GM12864 (cell line): ENCODE measurements at places on chromosomes 7 and 10.

DNA sequence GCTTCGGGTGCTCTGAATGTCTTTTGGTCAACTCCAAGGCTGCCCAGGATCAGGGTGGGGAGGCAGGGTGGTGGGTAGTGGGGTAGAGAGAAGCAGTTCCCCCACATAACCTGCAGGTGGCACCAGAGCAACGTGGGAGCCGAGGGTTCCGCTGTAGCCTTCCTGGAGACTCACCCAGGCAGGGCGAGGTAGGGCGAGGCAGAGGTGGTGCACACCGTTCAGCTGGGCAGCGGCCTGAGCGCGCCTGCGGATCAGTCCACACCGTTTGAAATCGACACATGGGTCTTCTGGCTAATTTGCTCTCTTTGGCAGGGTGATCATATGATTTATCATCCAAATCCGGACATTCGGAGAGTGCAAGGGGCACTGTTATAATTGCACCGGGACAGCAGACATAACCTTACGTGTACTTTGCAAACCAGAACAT lies 41.4 kb upstream of the MAP3K8 start:
- DNase-seq: peak; percentile 26

- DNase-seq: no peak
These were observed 10.1 kb downstream of the ELFN1 start for GRCh38 chr7:1679966-1680730.

DNA sequence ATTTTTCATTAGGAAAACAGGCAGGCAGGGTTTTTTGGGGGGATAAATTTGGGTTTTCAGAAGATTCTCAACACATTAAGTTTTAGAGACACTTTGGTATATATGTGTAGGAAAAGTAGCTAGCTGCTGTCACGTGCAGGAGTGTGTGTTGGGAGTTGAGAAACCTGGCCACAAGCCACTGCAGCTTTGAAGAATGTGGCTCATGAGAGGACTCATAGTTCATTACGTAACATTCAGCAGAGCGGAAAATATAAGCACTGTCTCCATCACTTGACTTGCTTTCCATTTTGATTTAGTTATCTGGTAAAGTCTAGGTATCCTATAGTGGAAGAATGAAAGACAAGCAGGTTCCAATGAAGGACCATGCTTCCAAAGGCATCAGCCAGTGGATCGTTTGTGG lies 31.2 kb downstream of the SMNDC1 start:
- no peak for DNase-seq

GRCh38 chr7:157337316-157338149 lies 729 bp downstream of the DNAJB6 start:
- no peak for DNase-seq

DNA sequence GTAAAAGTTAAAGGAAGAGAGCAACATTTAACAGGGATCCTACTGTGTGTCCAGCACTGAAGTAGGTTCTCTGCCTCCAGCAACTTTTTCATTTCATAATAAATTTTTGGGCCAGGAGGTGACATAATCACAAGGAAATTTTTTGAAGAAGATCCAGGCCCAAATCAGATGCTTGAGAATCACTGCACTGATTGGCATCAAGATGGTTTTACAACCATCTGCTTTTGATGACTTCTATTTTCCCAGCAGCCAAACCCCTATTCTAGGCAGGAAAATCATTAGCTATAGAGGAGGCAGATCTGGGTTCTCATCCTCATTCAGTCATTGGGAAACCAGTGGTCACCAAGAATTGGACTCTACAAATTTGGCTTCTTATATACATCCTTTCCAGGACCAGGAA lies 79.0 kb downstream of the ARL4A start:
- DNase-seq: no peak

- no peak for DNase-seq
These were observed 101.7 kb upstream of the SVIL start for GRCh38 chr10:29736366-29737073.

GRCh38 chr10:5710859-5711258 lies 26.2 kb downstream of the TASOR2 start:
- DNase-seq: no peak

GRCh38 chr10:94645285-94645684 lies 38.2 kb upstream of the CYP2C18 start:
- DNase-seq: peak; percentile 13

GRCh38 chr10:59678884-59679301 lies 30.8 kb downstream of the SLC16A9 start:
- peak; percentile 26 for DNase-seq

DNA sequence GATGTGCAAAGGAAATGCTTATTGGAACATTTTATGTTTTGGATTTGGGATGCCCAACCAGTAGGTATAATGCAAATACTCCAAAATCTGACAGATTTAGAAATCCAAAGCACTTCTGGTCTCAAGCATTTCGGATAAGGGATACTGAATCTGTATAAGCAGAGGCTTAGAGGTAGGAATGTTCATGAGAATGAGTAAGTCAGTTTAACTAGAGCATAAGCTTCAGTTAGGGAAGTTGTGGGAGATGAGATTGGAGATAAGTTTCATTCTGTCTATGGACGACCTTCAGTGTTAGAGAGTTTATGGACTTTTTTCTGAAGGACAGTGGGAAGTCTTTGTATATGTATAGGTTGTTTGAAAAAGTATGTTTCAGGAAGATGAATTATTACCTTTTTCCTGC lies 10.4 kb downstream of the TAX1BP1 start:
- DNase-seq: no peak

DNA sequence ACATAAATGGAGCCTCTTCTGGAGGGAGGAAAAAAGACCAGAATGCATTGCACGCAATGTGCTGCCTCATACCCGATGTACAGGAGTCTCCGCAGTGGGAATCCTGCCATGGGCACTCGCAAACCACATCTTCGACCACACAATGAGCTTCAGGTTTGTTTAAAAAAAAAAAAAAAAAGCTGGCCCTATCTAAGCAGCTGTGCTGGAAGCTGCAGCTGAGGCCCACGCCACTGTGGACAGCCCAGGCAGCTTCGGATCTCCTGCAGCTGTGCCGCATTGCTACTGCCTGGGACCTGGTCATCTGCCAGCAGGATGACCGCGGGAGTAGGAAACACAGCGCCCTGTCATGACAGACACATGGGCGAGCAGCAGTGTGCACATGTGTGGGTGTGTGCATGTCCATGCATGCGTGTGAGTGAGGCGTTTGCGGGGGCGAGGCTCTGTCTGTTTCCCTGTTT lies 26.0 kb downstream of the EN2 start:
- DNase-seq: no peak

- no peak for DNase-seq
These were observed 52.2 kb upstream of the SEC61G start for GRCh38 chr7:54811041-54811845.

GRCh38 chr10:38102880-38103279 lies 8.7 kb downstream of the ZNF37A start:
- no peak for DNase-seq

DNA sequence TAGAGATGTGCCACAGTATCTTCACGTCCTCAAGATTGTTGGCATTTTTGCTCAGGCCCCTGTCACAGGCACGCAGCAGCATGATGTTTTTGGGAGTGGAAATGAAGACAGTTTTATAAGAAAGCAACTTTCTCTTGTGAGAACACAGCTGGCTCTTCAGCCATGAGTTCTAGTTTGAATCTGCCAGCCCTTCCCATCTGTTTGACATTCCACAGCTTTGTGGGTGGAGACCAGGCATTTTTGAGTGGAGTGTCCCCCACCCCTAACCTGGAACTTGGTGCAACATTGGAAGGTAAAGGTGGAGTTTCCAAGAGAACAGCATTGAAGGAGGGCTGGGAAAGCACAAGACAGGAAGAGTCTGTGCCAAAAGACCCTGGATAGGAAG lies 253.1 kb upstream of the IGFBP3 start:
- no peak for DNase-seq

DNA sequence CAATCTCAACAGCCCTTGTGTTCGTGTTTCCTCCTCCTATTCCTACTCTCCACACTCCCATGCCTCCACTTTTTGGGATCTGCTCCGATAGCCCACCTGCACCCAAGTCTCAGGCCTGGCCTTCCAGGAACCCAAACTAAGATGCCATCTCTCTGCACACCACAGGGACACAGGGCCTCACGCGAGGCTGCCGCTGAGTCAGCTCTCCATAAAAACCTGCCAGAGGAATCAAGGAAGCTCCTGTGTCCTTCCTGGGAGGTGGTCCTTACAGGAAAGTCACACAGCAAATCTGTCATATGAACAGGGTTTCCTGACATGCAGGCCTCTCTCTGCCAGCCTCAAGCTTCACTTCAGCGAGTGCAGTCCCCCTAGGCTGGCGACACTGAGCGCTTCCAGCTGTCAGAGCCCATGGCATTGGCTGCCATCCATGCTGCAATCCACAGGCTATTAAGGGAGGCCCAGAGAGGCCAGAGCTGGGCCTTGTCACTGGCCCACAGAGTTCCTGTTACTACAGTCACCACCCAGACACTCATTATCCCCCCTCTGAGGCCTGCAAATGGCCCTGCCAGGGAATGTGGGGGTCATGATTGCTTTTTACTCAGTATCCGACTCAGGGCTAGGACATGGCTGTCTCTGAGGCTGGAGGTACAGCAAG lies 151.4 kb downstream of the OAT start:
- DNase-seq: no peak

DNA sequence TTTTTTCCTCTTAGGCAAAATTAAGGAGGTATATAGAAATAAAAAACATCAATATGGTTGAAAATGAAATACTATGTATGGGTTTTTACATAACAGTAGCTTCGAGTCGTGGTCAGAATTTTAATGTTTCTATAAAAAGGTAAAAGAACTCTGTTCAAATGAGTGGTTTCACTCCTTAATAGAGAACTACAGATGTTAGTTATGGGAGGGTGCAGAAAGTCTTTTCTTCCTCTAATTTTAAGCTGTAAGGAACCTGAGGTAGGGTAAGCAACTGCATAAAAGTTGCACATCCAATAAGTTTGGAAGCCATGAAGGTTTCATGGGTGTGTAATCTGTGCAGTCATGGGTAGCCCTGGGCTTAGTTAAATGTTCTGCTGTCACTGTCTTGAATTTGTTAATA lies 141.3 kb downstream of the SUGCT start:
- DNase-seq: no peak

- DNase-seq: peak; percentile 18
These were observed 87.8 kb downstream of the BTRC start for GRCh38 chr10:101441541-101442455.

- no peak for DNase-seq
These were observed 113.2 kb downstream of the CALCR start for GRCh38 chr7:93461350-93461749.

GRCh38 chr10:6145166-6145987 lies 56.5 kb downstream of the RBM17 start:
- DNase-seq: no peak

DNA sequence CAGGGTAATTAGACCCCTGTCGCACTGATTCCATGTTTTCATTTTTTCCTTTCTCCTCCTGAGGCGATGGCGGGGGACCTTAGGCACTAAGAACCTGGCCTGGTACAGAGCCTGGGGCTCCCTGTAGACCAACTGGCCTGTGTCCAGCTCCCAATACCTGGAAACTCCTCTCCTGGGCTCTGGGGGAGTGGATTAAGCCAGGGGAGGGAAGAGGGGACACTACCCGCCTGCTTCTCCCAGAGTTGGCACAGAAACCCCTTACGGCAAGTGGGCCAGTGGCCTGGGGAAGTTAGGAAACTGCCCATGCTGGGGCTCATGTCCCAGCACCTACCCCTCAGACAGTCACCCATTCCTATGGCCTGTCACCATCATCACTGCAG lies 121.6 kb downstream of the GRID1 start:
- no peak for DNase-seq

DNA sequence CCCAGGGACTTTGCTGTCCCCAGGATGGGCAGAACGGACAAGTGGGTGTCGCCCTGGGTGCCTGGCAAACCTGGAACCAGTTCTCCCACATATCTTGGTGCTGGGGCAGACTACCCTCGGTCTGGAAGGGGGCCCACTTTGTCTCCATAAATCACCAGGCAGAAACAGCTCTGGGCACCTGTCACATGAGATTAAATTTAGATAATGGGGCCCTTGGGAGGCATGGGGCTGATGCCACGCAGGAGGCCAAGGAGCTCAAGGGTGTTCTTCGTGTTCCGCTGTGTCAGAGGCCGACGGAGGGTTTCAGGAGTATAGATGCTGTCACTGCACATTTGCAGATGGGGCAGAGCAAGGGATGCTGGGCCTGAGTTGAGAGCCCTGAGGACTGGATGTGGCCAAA lies 72.7 kb downstream of the TMEM130 start:
- no peak for DNase-seq

- DNase-seq: no peak
These were observed 572.8 kb downstream of the INHBA start for GRCh38 chr7:41130086-41130485.

- DNase-seq: no peak
These were observed 229.3 kb downstream of the AUTS2 start for GRCh38 chr7:69827558-69827957.

GRCh38 chr10:95650232-95650631 lies 6.3 kb downstream of the ALDH18A1 start:
- DNase-seq: no peak

DNA sequence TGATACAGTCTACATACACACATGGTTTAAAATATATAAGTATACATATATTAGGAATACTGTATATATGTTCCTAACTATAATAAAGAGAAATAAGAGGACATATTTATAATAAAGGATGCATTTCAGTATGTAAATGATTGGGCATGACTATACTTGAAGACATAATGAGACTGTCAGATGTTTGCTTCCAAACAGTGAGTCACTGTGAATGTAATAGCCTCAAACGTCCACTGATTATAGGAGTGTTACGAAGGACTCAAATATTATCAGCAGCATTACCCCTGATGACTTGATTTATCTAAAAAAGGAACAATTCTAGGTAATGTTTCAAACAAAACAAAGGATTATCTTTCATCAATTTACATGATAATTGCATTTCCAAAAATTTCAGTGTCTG lies 39.9 kb upstream of the NRBF2 start:
- no peak for DNase-seq

GRCh38 chr10:89466599-89467035 lies 52.2 kb downstream of the IFIT5 start:
- DNase-seq: peak; percentile 4

DNA sequence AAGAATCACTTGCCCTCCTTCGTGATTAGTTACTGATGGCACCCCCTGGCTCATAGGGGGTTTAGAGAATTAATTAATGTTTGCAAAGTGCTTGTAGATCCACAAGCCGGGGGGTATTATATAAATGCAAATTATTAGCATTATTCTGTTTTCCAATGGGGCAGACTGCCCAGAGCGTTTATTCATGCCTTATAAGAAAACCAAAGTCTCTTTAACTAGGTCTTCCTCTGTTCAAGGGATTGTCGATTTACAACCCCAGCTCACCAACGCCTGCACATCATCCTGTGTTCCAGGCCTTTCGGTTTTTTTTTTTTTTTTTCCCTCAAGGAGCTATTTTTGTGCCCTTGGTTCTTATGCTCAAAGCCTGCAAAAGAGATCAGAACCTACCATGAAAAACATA lies 630.7 kb downstream of the PARD3 start:
- DNase-seq: no peak

GRCh38 chr7:142104550-142105527 lies 6.7 kb upstream of the MGAM2 start:
- DNase-seq: no peak
